Activated naive CD8-positive, alpha-beta T cell treated with anti-CD3 and anti-CD28 coated beads, Interleukin-2, amount 50 U/mL, for 16 hours (primary cell): ENCODE measurements at places on chromosomes 1 and 21.

GRCh38 chr21:16578912-16579311 is 849.1 kb downstream of the USP25 start:
- no peak for DNase-seq

DNA sequence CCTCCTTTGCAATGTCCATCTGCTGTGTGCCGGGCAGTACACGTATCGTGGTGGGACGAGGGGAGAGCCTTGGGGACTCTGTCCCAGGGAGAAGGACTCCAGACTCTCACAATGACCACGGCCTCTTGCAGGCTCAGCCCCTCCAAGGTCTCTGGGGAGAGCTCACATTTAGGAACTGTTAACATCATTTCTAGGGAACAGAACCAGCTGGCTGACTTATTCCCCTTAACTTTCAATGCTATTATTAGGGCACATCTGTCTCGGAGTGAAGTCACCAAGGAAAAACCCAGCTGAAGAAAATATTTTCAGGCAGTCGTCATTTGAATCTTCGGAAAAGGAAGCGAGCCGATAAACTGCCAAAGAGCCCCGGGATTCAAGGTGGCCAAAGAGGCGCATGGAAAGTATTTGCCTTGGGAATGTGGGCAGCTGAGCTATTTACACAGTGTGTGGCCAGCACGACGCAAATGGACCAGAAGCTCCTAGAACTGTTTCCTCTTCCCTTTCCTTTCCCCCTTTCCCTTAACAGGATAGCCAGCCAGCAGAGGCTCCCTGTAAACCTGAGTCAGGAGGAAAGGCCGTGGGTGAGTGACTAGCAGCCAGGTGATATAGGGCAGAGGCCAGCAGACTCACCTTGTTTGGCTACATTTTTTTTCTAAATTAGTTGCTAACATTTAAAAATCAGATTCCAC is 74.5 kb downstream of the ITPKB start:
- no peak for DNase-seq

- no peak for DNase-seq
These were observed 1.4 kb upstream of the SRRM1 start for GRCh38 chr1:24641646-24642151.

DNA sequence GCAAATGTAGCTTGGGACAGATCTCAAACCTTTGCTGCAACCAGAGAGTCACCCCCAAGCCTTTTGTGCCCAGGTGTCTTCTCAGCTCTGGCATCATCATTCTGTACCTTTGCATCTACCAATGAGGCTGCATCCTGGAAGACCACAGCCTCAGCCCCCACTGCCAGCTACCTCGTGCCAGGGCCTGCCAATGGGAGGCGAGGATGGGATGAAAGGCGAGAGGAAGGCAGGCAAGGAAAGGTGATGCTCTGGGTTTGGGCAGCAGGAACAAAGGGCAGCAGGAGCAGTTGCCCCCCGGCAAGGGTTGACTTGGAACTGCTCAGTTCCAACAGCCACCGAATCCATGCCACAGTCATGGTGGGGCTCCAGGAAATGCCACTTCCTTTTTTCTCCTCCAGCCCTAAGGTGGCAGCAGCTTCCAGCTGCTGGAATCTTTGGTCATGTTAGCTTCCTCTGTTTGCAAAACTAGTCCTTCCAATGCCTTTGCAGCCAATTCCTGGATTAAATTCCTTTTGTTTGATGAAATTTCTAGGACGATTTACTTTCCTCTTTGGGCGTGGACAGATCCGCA is 651.6 kb downstream of the NPHP4 start:
- no peak for DNase-seq

DNA sequence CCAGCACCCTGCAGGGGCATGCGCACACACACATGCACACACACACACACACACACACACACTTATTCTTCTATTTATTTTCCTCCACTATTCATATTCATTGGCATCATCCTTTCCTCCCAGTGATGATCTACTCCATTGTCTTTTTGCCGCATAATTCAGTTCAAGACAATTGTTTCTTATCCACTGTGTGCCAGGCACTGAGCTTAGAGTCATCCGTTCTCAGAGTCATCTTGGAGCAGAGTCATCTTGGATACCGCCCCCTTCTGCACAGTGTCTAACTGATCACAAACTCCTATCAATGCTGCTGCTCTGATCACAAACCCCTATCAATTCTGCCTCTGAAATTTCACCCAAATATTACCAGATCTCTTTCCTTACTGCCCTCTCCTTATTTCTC is 102.8 kb upstream of the PROX1 start:
- DNase-seq = no peak

- DNase-seq = no peak
These were observed 44.9 kb downstream of the GADD45A start for GRCh38 chr1:67729872-67730271.

DNA sequence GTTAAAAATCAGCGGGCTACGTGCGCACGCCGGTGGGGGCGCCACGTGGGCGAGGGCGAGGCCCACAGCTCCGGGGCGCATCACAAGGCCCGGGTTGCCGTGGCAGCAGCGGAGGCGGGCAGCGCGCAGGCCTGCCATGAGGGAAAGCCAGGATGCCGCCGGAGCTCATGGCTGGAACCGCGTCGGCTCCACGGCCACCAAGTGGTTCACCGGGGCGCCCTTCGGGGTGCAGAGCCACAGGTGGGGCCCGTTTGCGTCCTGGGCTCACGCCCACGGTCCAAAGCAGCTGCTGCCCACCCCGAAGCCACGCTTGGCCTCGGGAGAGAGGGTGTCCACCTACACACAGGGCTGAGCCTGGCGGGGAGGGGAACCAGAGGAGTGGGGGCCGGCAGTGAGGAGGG is 4.9 kb upstream of the TTC22 start:
- DNase-seq = no peak

DNA sequence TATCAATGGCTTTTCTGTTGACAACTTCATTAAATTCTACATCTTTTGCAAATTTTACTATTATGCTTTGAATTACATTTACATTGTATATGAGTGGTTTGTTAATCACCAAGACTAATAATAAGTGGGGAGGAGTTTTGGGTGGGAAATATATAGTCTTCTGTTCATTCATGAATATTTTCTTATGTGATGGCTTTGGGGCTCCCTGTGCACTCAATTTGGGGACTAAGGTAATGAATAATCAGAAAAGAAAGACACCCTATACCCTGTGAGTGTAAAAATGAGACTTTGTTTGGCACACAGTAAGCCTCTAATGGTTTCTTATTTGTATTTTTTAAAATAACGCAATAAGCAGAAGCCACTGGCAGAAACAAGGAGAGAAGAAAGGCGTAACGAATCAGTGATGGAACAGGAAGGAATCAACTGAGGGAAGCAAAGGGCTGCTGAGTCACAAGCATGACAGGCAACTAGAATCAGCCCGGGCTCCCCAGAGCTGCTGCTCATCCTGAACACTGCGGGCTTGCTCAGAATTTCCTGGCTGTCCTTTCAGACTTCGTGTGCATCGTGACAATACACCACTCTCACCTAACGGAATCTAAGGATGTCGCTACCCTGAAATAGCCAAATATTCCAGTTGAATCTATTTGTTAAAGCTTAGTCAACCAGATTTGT is 20.8 kb upstream of the RGS2 start:
- no peak for DNase-seq

DNA sequence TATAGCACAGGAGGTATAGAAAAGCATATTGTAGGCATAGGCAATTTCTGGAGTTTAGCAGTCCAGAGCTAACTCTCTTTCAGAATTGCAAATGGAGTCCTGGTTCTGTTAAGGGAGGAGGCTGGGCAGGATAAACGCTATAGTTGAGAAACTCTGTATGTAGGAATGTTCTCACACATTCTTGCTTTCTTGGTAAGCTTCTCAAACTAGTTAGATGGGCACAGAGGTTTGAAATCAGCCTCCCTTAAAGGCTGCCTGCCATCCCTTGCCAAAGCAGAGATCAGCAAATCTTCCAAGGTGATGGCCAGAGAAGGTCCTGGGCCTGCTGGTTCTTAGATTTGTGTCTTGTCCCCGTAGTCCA is 42.9 kb upstream of the TADA1 start:
- DNase-seq = no peak

GRCh38 chr1:68904477-68904876 is 407.6 kb upstream of the DEPDC1 start:
- no peak for DNase-seq

DNA sequence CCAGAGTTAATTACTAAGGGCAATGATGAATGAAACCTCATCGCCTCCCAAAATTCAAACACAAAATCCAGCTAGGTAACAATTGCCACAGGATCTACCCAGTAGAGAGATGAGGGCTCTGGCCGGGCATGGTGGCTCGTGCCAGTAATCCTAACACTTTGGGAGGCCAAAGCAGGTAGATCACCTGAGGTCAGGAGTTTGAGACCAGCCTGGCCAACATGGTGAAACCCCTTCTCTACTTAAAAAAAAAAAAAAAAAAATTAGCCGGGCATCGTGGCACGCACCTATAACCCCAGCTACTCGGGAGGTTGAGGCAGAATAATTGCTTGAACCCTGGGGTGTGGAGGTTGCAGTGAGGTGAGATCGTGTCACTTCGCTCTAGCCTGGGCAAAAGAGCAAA is 15.8 kb downstream of the CD2 start:
- DNase-seq = no peak

GRCh38 chr21:35924714-35925301 is 135.5 kb downstream of the SETD4 start:
- DNase-seq = no peak

DNA sequence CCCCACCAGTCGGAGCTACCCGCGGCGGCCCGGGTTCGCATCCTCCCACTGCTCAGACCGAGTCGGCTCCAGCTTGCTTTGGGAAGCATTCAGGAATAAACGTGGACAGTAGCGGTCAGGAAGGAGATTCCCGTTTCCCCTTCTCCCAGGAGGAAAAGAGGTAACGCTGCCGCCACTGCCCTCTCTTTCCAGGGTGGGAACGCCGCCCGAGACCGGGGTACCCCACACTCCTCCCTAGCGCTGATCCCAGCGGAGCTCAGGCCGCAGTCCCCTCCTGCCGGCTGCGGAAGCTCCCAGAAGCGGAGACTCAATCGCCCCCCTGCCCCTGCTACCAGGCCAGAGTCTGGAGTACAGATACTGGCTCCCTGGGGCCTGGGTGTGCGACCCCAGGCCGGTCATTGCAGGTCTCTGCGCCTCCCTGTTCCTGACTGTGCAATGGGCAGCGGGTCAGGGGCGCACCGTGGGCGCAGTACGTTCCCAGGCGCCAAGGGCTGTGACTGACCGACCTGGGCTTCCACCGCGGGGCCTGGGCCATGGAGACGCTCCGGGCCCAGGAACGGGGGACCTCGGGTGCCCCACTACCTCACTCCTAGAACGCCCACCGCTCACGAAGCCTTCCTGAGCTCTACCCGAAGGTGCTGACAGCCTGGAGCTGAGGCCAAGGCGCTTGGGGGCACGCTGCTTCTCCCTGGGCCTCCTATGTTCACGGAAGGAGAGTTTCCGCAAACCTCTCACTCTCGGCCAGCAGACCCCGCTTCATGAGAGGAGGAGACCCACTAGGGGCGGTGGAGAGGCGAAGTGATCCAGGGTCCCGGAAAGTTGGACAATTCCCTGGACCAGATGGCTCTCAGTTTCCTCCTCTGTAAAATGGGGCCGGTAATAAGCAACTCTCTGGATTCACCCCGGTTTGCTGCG is 7.8 kb downstream of the DMRTA2 start:
- DNase-seq = no peak

- no peak for DNase-seq
These were observed 67.2 kb upstream of the ARHGAP29 start for GRCh38 chr1:94304553-94304952.

- no peak for DNase-seq
These were observed 70.4 kb downstream of the UBR4 start for GRCh38 chr1:19139711-19140110.

GRCh38 chr1:210336362-210336761 is 7.7 kb downstream of the HHAT start:
- DNase-seq = no peak

- no peak for DNase-seq
These were observed 536 bp downstream of the HMGCL start for GRCh38 chr1:23824711-23825075.

DNA sequence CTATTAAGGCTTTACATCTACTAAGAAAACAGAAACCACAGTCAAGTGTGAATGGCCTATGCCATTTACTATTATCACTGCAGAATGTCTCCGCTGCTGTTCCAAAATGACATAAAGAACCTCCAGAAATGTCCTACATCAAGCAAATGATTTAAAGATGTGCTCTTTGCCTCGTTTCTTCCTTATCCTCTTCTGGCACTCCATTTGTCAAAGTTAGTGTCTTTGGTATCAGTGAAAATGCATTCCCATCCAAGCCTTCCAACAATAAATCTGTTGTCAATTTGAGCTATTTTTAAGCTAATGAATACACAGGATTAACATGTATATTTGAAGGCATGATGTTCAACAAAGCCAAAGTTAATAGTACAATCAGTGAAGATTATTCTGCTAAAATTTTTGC is 105.7 kb downstream of the LRRC53 start:
- no peak for DNase-seq

DNA sequence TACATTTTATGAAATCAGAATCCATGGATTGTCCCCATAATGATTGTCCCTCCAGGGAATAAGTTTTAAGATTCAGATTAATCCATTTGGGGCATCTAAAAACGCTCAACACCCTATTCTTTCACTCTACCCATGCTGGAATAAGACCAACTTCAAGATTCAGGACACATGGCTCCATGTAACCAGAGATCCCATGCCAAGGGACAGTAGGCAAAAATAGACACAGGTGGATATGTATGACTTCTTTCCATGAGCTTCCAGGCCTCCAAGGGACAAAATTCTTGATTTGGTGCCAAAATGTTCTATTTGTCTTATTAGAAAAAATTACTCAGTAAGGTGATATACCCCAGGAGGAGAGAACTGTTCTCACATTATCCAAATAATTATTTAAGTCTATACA is 178.8 kb downstream of the NRIP1 start:
- no peak for DNase-seq

- no peak for DNase-seq
These were observed 21.0 kb downstream of the RNPC3 start for GRCh38 chr1:103546496-103546895.

- DNase-seq = no peak
These were observed 70.4 kb downstream of the SPSB1 start for GRCh38 chr1:9363061-9363471.

GRCh38 chr1:92778376-92778775 is 6.5 kb downstream of the EVI5 start:
- DNase-seq = no peak

GRCh38 chr1:110875216-110875731 is 2.3 kb downstream of the CD53 start:
- DNase-seq = no peak
